ENCODE measurements at places on chromosomes 5 and 9.

- peak; percentile 77 for DNase-seq
These were observed 31.2 kb upstream of the AFAP1L1 start for GRCh38 chr5:149240354-149240998.

DNA sequence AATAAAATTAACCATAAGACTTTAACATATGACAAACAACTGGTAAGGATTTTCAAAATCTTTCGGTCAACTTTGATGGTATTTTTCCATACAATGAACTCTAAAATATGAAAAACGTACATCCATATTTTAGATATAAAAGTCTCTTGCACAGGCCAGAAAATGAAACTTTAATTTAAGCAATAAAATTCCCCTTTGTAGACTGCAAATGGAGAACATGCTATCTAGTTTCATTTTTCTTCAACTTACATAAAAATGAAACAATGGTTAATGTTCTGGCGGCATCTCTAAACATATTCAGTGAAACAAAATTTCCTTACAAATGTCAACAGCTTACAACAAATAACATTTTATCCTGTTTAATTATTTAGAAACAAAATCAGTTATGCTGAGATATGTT is 84.0 kb downstream of the USP20 start:
- DNase-seq: no peak

GRCh38 chr9:35313916-35314315 is 152.1 kb downstream of the UNC13B start:
- no peak for DNase-seq

DNA sequence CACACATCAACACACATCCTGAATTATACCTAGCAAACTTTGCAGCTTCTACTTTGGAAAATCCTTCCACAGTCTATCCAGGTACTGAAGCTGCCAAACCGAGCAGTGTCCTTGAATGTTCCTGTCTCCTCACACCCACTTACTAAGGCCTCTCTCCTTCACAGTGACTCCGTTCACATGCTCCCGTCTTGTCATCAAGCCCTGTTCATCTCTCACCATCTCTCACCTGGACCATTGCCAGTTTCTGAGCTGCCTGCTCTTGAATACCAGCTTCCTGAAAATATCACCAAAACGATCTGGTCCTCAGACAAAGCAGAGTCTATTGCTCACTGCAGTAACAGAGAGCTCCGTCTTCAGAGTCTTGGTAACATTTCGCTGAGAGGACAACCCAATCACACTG is 57.4 kb downstream of the GCNT1 start:
- no peak for DNase-seq

DNA sequence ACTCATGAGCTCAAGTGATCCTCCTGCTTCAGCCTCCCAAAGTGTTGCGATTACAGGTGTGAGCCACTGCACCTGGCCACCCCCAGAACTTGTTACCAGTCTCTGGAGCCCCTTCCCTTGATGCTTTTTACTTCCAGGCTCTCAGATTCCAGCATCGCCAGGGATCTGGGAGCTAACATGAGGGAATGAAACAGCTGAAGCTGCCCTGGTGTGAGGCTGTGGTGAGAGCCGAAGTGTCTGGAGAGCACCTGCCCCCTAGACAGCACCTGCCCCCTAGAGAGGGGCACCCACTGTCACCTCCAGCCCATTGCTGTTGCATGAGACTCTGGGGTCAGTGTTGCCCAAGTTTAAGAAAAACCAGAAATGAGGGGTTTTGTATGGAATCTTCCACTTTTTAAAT is 124.3 kb upstream of the SAP30L start:
- DNase-seq: no peak

DNA sequence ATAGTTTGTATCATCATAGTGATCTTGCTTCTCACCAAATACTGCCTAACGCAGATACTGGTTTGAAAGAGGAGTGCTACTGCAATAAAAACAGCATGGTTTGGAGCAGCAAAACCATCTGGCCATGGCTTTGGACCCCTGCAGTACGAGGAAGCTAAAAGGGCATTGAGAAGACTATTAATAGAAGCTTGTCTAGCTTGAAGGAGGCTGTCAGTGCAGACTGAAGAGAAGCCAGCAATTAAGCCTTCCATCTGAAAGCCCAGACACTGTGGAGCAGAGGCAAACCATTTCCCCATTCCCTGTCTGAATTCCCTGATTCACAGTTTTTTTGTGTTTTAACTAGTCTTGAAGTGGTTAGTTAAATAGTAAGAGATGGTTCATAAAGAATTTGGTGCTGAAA is 281.6 kb downstream of the PTPRD start:
- no peak for DNase-seq

GRCh38 chr9:14373706-14374105 is 59.8 kb upstream of the NFIB start:
- DNase-seq: no peak

GRCh38 chr5:168468836-168469235 is 17.4 kb upstream of the RARS1 start:
- DNase-seq: no peak

DNA sequence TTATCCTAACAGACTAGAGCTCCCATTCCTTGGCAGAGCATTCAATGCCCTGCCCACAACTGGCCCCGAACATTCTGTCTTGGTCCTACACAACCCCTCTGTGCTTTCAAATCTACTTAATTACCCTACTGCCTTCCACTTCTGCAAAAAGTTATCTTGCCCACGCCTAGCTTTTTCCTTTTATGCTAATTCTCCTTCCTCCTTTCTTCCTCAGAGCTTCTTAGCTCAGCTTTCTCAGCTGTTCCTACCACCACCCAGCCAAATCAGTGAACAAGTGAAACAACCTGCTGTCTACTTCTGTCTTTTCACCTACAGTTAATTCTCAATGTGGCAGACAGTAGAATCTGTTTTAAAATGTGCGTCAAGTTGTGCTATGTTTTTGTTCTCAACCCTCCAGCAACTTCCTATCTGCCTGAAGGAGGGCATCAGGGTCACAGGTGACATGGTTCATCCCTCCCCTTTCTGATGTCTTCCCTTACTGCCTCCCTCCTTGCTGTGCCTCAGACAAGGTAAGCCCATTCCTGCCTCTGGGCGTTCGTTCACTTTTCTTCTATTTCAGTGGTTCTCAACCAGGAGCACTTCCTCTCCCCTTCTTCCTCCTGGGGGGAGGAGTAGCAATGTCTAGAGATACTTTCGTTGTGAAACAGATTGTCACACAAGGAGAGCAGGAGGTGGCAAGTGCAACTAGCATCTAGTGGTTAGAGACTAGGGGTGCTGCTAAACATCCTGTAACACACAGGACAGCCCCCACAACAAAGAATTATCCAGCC is 1.3 kb upstream of the REEP5 start:
- DNase-seq: no peak

DNA sequence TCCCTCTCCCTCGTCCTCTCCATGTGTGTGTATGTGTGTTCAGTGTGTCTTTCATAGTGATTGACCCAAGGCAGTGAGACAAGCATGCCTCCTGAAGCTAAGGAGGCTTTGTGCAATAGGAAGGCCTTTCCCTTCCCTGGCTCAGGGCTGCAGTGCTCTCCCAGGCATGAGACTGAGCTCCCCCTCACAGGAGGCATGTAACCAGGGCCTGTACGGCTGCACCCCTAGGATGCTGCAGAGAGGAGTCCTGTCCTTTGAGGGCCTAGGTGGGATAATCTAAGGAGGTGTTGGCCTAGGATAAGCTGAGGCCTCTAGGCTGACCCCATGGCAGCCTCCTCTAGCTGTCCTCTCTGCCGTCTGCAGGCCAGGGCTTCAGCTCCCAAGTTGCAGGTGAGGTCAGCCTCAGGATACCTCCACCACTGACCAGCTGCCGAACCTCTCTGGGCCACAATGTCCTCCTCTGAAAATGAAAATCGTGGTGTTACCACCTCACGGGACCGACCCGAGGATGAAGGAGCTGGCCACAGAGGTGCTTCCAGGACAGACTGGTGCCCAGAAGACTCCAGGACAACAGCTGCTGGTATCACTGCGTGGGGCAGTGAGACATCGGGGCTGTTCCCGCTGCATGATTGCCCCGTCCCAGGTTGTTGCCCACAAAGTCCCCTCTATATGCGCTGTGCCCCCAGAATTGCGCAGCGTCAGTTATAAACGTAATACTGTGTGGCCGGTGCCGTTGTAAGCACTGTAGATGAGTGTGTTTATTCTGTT is 129.6 kb downstream of the BARX1 start:
- no peak for DNase-seq

GRCh38 chr5:105619725-105620124 is 2051.0 kb downstream of the EFNA5 start:
- DNase-seq: no peak

GRCh38 chr5:113169720-113170119 is 193.1 kb downstream of the DCP2 start:
- no peak for DNase-seq

- DNase-seq: no peak
These were observed 10.0 kb upstream of the CRB2 start for GRCh38 chr9:123346026-123346425.

- no peak for DNase-seq
These were observed 127.8 kb downstream of the PCSK5 start for GRCh38 chr9:76018235-76018634.

GRCh38 chr5:136513430-136513829 is 148.1 kb upstream of the TRPC7 start:
- DNase-seq: no peak

GRCh38 chr5:140674211-140674610 is 835 bp upstream of the DND1 start:
- no peak for DNase-seq

DNA sequence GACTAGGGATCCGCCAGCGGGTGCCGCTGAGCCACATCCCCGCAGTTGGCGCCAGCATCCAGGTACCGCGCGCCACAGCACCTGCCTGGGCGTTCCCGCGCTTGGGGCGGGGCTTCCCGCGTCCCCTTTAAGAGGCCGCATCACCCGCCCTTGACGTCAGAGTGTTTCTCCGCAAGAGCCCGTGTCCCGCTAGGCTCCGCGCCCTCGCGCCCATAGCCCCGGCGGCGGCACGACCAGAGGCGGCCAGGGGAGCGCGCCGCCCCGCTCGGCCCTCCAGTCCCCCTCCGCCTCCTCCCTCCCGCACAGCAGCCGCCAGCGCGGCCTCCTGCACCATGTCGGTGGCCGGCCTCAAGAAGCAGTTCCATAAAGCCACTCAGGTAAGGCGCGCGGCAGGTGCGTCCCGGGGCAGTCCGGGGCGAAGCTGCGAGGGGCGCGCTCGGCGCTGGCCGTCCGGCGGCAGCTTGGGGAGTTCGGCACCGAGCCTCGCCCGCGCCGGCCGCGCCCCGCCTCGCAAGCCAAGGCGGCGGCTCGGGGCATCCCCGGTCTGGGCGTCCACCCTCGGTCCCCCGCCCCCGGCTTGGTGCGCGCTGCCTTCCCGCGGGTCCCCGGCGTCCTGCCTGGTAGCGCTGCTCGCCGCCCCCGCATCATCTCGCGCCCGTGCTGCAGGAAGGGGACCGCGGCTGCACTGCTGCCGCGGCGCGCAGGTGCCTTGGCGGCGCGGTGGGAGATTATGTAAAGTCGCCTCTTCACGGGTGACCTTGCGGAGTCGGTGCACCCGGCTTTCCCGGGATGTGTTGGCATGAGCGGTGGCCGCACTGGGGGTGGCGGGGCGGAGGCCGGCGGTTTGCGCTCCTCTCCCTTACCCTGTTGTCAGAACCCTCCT is at the start of gene SH3GL2:
Gene SH3GL2, plus strand, starts transcription at position 156 of the 883 bp plus-strand sequence.
- no peak for DNase-seq

GRCh38 chr9:7844242-7844641 is 44.7 kb upstream of the DMAC1 start:
- DNase-seq: no peak

DNA sequence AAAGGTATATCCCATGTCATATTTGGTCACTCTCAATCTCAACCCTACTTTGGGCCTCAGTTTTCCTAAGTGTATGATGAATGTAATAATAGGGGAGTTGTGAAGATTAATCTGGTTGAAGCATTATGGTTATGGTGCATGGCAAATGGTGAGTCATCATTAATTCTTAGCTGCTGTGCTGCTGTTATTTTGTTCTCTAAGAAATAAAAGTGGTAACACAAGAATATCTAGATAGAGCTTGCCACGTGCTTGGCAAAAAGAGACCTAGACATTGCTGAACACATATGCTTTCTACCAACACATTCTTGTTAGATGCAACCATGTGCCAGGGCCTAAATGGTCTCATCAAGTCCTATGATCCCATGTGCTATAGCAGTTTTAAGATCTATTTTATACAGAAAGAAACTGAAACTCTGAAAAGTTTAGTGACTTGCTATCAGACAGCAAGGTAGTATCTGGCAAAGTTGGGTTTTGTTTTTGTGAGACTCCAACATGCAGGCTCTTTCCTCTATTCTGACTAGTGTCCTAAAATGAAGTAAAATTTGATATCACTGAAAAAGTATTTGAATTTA is 699.9 kb upstream of the MEF2C start:
- DNase-seq: no peak

- DNase-seq: no peak
These were observed 42.3 kb downstream of the LHFPL2 start for GRCh38 chr5:78606241-78606640.

- DNase-seq: no peak
These were observed 58.9 kb downstream of the NEURL1B start for GRCh38 chr5:172699999-172700364.

GRCh38 chr5:115372146-115372545 is 75.7 kb upstream of the CCDC112 start:
- no peak for DNase-seq

DNA sequence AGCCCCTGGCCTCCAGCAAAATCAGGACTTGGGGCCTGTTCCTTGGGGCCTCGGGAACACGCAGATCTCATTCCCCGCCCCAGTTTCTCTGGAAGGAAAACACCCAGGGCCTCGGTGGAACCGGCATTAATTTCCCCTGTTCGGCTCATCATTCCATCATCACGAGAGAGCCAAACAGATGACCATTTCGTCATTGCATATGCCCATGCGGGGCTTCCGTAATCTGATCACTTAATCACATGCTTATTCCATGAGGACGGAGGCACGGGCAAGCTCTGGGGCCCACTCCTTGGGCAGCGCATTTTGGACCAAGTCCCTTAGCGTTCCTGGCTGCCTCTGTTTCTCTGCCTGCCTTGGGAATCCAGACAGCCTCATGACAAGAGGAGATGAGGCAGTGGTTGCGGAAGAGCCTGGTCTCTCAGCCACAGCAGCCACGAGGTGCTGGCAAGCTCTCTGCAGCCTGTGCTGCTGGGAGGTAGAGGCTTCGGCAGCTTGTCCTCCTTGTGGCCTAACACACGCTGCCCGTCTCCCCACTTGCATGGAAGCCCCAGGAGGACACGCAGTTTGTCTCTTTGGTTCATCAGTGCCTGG is 65.0 kb upstream of the IER5L start:
- DNase-seq: no peak

DNA sequence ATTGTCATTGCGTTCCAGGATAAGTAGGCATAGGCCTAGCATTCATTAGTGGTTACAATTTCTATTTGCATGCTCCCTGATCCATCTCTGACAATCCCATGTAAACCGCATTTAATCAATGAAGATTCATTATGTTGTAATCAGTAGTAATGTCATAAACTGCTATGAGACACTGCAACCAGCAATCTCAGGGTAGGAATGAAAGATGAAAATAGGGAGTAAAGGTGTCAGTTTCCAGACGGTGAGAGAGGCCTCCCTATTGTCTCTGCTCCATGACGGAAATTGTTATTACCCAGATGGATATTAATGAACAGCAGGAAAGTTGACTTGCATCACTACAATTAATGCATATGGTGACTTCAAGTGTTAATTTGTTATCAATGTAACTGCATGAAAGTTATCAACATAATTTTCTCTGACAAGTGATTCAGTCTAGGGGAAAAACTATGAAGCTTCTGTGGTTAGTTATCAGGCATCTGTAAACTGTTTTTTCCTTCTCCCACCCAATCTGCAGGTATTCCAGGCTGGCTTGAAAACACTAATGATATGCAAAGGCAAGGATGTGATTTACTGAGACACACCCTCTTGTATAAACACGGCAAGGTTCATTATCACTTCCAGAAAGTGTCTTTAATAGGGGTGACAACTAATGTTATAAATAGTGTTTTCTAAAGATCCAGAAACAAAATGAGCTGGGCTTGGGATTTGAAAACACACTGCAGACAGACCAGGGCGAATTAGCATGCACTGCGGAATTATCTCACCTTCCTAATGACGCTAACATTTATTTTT is 73.5 kb downstream of the ZNF622 start:
- no peak for DNase-seq

All from activated T-helper 1 cell treated with Interleukin-2 at 50 U/mL for 16 hours (primary cell).